ENCODE measurements at places on chromosomes 1 and 21.
A peak's percentile ranks its signal among the peaks of the same experiment; 100 is the strongest.

DNA sequence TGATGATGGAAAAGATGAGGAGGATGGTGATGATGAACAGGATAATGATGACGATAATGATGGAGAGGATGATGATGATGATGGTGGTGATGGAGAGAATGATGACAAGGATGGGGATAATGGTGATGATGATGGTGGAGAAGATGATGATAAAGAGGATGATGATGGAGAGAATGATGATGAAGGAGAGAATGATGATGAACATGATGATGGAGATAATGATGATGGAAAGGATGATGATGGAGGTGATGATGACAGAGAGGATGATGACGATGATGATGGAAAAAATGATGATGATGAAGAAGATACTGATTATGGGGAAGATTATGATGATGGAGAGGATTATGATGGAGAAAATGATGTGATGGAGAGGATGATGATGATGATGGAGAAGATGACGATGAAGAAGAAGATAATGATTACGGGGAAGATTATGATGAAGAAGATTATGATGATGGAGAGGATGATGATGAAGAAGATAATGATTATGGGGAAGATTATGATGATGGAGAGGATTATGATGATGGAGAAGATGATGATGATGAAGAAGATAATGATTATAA is 204.1 kb downstream of the MATN1 start:
- no peak for DNase-seq

GRCh38 chr1:90400131-90400530 is 317.0 kb downstream of the BARHL2 start:
- DNase-seq = no peak

GRCh38 chr1:228097333-228098081 is 5.6 kb downstream of the C1orf35 start:
- DNase-seq = no peak

DNA sequence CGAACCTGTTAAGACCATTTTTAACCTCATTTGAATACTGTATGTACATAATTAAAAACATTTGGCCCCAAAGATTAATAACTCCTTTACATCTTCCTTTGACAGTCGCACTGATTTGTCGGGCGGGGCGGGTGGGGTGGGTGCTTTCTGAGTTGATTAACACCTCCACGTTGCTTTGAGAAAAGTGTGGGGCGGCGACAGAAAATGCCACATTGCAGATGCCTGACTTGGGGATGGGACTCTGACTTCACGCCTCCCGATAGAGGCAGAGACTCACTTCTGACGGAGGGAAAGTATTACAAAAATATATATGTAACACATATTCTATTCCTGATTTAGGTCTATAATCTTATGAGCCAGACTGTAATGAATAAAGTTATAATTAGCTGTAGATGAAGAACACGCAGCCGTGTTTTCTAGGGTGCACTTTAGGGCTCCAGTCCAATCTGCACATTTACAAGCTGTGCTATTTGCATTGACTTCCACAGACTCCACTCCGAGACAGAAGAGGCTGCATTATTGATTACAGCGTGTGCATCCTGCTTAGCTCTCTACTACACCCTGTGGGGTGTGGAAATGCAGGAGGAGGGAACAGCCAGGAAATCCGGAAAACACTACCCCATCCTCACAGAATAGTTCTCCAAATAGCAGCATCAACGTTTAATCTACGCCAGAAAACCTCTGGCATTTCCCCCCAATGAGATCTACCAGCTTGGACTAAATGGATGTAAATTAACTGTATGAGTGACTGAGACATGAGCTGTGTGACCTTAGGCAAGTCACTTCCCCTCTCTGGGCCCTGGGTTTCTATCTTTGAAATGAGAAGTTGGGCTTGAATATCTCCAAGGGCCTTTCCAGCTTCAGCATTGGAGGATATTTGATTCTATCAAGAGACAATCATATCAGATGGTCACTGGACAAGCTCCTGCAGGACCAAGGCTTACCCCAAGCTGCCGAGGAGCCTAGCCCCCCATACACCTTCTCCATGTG is 308.0 kb downstream of the RRAGC start:
- no peak for DNase-seq

DNA sequence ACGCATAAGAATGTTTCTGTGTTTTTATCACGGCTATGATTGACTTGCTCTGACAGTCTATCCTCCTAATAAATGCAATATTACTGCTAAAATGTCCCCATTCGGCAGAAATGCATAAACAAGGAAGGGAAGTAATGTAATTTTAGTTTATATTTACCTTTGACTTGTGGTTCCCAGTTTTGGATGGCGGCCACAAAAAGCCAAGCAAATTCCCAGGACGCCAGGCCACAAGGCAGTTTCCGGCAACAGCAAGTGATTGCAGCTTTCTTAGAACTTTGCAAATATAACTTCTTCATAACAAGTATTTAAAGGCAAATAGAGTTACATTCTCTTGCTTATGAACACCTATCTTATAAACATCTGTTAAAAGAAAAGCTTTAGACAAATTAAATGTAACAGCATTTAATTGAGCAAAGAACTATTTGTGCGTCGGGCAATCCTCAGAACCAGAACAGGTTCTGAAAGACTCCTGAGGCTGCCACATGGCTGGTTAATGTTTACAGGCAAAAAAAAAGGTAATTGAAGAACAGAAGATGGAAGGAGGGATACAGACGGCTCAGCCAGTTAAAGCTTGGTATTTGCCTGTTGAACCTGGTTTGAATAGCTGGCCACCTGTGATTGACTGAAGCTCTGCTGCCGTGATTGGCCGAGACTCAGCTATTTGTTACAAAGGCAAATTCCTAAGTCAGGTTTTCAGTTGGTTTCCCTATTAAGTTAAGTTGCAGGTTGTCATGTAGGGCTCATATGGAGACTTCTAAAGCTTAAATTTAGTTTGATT is 80.8 kb downstream of the C21orf91 start:
- DNase-seq = no peak

DNA sequence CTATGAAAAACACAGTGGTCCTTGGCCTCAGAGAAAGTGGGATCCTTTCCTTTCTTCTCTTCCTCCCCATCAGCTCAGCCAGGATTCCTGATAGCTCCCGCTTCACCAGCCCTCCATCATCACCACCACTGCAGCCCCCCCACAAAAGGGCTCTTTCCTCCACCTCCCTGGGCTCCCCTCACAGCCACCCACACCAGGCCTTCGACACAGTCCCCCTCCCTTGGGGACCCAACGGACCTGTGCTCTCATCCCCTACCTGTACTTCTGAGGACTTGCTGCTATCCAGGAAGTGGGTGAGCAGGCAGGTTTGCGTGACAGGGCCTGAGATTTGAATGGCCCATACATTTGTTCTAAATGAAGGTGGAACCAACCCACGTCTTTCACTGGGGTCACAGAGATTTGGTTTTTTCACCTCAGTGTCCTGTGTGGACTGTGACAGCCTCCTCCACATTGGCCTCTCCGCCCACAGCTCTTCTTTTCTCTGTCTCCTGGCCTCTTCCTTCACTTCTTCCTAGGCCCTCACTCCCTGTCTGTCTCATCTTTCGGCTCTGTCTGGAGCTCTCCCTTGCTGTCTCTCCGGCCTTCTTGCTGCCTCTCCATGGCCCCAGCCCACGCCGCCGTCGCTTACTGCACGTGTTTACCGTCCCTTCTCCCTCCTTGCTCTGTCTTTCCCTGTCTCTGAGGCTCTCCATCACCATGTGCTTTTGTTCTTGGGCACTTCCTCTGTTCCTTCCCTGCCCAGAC is 238.6 kb downstream of the FOXD2 start:
- DNase-seq = no peak

GRCh38 chr1:228378090-228378872 is 28.4 kb downstream of the TRIM11 start:
- DNase-seq = peak; percentile 1

All from NCI-H2029 treated with DMSO at 0.1 percent for 48 hours (cell line).